A549 treated with RU486 at 1 μM for 4 hours (cell line): ENCODE measurements at places on chromosomes 5 and 9. TPM values are rescaled to one million over a fixed set of nuclear protein-coding genes. Genes with fewer than 3 reads are reported as not detected.

The GABRA1 gene
- not detected in 5 replicates for total RNA-seq

The KCNT1 gene
- total RNA-seq, result not detected in 5 replicates

The LHFPL2 gene
- 39.0 to 60.7 TPM (median 56.2 TPM) in 5 replicates for total RNA-seq

The PRRC2B gene
- 46.3 to 71.0 TPM (median 62.1 TPM) in 5 replicates for total RNA-seq

The HTR4 gene
- total RNA-seq, result not detected in 5 replicates

The PHYHD1 gene
- not detected in 5 replicates for total RNA-seq

The ORM2 gene
- not detected in 5 replicates for total RNA-seq

The LYSMD3 gene
- 3.8 to 10.6 TPM (median 8.4 TPM) in 5 replicates for total RNA-seq

The SLC4A9 gene
- not detected in 5 replicates for total RNA-seq

The C9orf152 gene
- total RNA-seq, result 0.05 to 0.18 TPM (median 0.15 TPM) in 3 of 5 replicates, not detected in the others

The TAS2R1 gene
- total RNA-seq, result not detected in 5 replicates
